ENCODE measurements at places on chromosomes 13 and 19. TPM values are rescaled to one million over a fixed set of nuclear protein-coding genes. Genes with fewer than 3 reads are reported as not detected.

The POSTN gene
- total RNA-seq, result 451 TPM

GRCh38 chr13:101555610-101556009, 103.1 kb downstream of the ITGBL1 start:
- H3K36me3 ChIP-seq, result no peaks in the 10 kb centered on the region
- no peak for DNase-seq
- peaks cover 12% of the 10 kb centered on the region for H3K4me1 ChIP-seq
- no peak overlapping the region for H3K27ac ChIP-seq
- H3K4me3 ChIP-seq, result no peak overlapping the region
- H3K27me3 ChIP-seq, result no peaks in the 10 kb centered on the region

DNA sequence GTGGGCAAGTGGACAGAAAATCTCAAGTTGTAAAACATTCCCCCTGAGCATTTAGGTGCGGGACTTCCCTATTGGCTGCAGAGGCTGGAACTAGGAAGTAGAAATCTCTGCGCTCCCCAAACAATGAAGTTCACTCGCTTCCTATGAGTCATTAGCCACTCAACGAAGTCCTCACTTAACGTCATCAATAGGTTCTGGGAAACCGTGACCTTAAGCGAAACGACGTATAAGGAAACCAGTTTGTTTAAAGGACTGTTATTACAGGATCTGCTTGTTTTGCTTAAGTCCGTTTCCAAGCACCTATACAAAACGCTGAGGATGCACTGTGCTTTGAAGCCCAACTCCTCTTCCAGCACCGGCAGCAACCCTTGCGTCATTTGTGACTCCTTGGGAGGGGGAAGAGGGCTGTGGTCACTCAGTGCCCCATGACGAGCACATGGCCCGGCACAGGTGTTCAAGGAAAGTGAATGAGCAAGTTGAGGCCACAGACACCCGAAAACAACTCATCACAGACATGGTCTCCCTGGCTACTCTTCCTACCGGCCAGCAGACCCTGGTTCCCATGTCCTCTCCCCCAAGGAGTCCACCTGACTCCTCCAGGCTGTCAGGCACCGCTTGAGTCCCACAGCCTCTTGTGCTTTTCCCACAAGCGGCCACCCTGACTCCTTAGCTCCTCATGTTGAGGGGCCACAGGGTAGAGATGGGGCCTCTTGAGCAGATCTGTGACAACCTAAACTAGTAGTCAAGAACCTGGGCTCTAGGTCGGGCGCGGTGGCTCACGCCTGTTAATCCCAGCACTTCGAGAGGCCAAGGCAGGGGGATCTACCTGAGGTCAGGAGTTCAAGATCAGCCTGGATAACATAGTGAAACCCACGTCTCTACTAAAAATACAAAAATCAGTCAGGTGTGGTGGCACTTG, 4.8 kb downstream of the RPS16 start:
- H3K36me3 ChIP-seq, result peaks cover 20% of the 10 kb centered on the region
- H3K4me3 ChIP-seq, result no peak overlapping the region

GRCh38 chr13:99157046-99157445, 43.6 kb upstream of the UBAC2 start:
- H3K36me3 ChIP-seq, result no peaks in the 10 kb centered on the region
- H3K27me3 ChIP-seq, result no peaks in the 10 kb centered on the region
- H3K4me1 ChIP-seq, result peaks cover 23% of the 10 kb centered on the region
- no peak for DNase-seq

DNA sequence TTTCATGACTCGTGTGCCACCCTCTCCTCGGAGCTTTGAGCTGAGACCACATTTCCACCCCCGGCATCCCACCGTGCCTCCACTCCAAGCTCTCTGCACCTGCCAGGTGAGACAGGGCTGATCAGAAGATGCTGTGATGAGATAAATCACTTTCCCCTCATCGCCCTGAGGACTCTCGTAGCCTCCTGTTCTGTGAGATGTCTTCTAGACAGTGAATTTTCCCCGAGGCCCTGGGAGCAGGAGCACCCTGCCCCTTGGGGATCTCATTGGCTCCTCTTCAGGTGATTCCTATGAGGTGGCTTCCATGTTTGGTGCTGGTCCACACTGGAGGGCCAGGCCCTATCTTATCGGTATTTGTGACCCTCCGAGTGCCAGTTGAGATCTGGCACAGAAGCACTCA, 154.0 kb upstream of the TSHZ3 start:
- no peak overlapping the region for H3K27ac ChIP-seq
- H3K4me1 ChIP-seq, result peaks cover 6% of the 10 kb centered on the region
- H3K36me3 ChIP-seq, result no peaks in the 10 kb centered on the region

The CPB2 gene
- total RNA-seq, result not detected

The SULT2A1 gene
- not detected for total RNA-seq

DNA sequence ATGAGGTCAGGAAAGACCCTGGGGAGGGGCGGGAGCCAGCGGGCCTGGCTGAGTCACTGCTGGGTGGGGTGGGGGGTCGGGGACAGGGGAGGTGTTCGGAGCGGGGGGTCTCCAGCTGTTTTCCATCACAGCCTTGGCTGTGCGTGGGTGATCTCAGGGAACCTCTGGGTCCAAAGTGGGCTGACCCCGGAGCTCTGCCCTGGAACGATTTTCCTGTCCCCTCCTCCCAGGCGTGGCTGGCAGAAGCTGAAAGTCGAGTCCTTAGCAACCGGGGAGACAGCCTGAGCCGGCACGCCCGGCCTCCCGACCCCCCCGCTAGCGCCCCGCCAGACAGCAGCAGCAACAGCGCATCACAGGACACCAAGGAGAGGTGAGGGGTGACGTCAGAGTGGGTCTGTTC, 10.6 kb downstream of the TRIP10 start:
- H3K4me3 ChIP-seq, result no peak overlapping the region
- H3K27me3 ChIP-seq, result peaks cover 4% of the 10 kb centered on the region
- DNase-seq, result no peak
- H3K36me3 ChIP-seq, result peaks cover 35% of the 10 kb centered on the region

- no peak overlapping the region for H3K4me3 ChIP-seq
- H3K36me3 ChIP-seq, result no peaks in the 10 kb centered on the region
- peak overlapping the region; percentile 3 for H3K27ac ChIP-seq
- DNase-seq, result no peak
- H3K27me3 ChIP-seq, result no peaks in the 10 kb centered on the region
Measured at GRCh38 chr19:18425515-18426415, 6.6 kb downstream of the SSBP4 start.

The BCAM gene
- total RNA-seq, result 378 TPM

The KIR2DL3 gene
- not detected for total RNA-seq

The COL5A3 gene
- 4.4 TPM for total RNA-seq

DNA sequence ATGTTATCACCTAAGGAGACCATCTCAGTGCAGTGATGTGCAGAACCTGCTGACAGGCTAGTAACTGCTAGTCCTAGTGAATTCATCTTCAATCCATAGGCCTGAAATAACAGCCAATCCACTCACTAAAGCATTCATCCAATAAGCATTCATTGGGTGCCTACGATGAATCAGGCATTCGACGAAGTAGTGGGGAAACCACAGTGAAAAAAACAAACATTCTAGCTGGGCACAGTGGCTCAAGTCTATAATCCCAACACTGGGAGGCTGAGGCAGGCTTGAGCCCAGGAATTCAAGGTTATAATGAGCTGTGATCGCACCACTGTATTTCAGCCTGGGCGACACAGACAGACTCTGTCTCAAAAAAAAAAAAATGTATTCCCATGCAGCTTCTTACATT, 135.6 kb downstream of the RNF17 start:
- H3K27me3 ChIP-seq, result no peaks in the 10 kb centered on the region
- no peak for DNase-seq
- no peak overlapping the region for H3K27ac ChIP-seq

DNA sequence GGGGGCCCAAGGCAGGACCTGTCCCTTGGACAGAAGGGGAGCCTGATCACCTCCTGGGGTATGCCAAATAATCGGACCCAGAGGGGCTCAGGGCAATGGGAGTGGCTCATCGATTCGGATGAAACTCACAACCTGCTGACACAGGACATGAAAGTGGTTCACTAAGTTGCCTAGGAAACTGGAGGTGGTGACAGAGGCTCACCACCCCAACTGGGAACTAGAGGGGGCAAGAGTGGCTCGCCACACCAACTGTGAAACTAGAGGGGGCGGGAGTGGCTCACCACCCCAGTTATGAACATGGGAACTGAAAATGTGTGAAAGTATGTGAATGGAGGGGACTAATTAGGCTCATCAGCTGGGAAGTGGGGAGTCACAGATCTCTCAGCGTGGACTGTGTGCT, 46.3 kb upstream of the ZNF737 start:
- no peak overlapping the region for H3K27ac ChIP-seq
- DNase-seq, result no peak
- no peak overlapping the region for H3K4me3 ChIP-seq
- no peaks in the 10 kb centered on the region for H3K27me3 ChIP-seq
- no peaks in the 10 kb centered on the region for H3K4me1 ChIP-seq

DNA sequence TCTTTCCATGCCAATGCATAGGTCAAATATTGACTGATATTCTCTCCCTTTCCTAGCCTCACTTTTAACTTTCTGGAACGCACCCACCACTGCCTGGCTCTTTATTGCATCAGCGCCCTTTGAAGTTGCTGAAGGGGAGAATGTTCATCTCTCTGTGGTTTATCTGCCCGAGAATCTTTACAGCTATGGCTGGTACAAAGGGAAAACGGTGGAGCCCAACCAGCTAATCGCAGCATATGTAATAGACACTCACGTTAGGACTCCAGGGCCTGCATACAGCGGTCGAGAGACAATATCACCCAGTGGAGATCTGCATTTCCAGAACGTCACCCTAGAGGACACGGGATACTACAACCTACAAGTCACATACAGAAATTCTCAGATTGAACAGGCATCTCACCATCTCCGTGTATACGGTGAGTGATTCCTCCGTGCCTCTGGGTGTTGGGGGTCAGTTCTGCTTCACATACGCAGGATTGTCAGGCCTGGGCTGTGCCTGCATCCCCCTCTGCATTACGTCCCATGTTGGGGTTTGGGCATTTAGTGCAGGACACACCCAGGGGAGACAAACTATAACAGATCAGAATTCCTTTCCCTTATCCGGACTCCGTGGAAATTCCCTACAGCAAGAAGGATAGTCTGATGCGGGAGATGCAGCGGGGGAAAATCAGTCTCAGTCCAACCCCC, 1.3 kb downstream of the CEACAM21 start:
- H3K36me3 ChIP-seq, result no peaks in the 10 kb centered on the region
- H3K4me3 ChIP-seq, result no peak overlapping the region
- DNase-seq, result no peak
- H3K27me3 ChIP-seq, result no peaks in the 10 kb centered on the region
- H3K27ac ChIP-seq, result no peak overlapping the region

GRCh38 chr13:40680659-40681323, 14.3 kb upstream of the FOXO1 start:
- DNase-seq, result no peak
- no peak overlapping the region for H3K4me3 ChIP-seq
- no peaks in the 10 kb centered on the region for H3K27me3 ChIP-seq
- no peak overlapping the region for H3K27ac ChIP-seq
- H3K36me3 ChIP-seq, result no peaks in the 10 kb centered on the region
- peaks cover 17% of the 10 kb centered on the region for H3K4me1 ChIP-seq

- no peaks in the 10 kb centered on the region for H3K36me3 ChIP-seq
- H3K4me1 ChIP-seq, result peaks cover 5% of the 10 kb centered on the region
- no peaks in the 10 kb centered on the region for H3K27me3 ChIP-seq
- no peak overlapping the region for H3K4me3 ChIP-seq
- DNase-seq, result no peak
Measured at GRCh38 chr13:93411186-93411680, 184.6 kb downstream of the GPC6 start.

DNA sequence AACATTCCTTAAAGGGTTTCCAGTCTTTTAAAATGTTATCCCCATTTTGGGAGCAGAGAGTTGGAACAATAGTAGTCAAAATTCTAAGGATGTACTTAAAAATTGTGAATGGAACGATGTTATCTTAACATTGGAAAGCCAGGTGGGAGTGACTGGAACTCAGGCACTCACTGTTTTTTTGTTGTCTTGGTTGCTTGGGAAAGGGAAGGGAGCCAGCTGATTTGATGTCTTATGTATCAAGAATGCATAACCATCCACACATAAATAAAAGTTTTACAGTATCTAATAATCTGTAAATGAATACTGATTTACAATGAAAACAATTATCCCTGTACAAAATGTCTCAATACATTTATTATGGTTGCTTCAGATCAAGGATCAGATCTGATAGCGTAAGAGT, 88.7 kb downstream of the SLC10A2 start:
- peaks cover 31% of the 10 kb centered on the region for H3K4me1 ChIP-seq
- peaks cover 8% of the 10 kb centered on the region for H3K27me3 ChIP-seq
- DNase-seq, result no peak
- H3K27ac ChIP-seq, result no peak overlapping the region
- no peak overlapping the region for H3K4me3 ChIP-seq

DNA sequence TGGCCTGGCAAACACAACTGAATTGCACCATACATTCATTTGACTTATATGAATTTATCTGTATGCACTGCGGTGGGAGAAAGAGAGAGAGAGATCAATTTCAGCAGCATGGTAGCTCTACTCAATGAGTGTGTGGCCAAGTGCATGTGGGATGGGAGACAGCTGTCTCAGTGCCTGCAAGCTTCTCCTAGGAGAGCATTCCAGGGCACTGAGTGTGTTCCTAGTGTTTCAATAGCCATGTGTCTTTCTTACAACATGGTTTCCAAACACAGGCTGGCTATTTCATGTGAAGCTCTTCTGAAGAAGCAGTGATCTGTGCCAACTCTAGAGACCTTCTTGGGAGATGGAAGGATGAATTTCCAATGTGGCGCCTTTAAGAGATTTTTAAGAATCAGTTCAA, 43.5 kb downstream of the NEK5 start:
- no peaks in the 10 kb centered on the region for H3K27me3 ChIP-seq
- H3K27ac ChIP-seq, result no peak overlapping the region
- DNase-seq, result no peak
- no peaks in the 10 kb centered on the region for H3K4me1 ChIP-seq
- no peaks in the 10 kb centered on the region for H3K36me3 ChIP-seq
- H3K4me3 ChIP-seq, result no peak overlapping the region

GRCh38 chr13:53167561-53167960, 138.9 kb downstream of the OLFM4 start:
- H3K27me3 ChIP-seq, result no peaks in the 10 kb centered on the region
- H3K36me3 ChIP-seq, result no peaks in the 10 kb centered on the region
- H3K4me1 ChIP-seq, result peaks cover 3% of the 10 kb centered on the region
- H3K27ac ChIP-seq, result no peak overlapping the region

The CD37 gene
- not detected for total RNA-seq

The CASP14 gene
- not detected for total RNA-seq

DNA sequence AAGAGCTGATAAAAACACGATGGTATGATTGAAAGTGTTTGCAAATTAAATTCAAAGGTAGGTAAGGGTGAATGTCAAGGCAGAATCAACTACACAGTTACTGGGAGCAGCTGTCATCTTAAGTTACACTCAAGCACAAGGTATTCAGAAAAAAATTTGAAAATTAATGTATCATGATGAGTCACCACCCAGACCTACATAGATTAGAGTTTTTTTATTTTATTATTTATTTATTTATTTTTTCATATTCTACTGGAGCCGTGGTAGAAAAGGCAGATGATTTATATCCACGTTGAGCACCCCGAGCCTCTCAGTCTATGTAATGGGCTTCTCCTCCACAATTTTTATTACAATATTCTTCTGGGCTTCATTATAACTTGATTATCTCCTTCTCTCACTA, 728.9 kb upstream of the ARGLU1 start:
- H3K4me3 ChIP-seq, result no peak overlapping the region
- no peak overlapping the region for H3K27ac ChIP-seq
- H3K36me3 ChIP-seq, result no peaks in the 10 kb centered on the region
- H3K27me3 ChIP-seq, result no peaks in the 10 kb centered on the region
- H3K4me1 ChIP-seq, result no peaks in the 10 kb centered on the region

GRCh38 chr19:43532571-43532961, 422 bp upstream of the ZNF575 start:
- H3K4me3 ChIP-seq, result peak overlapping the region; percentile 82
- H3K36me3 ChIP-seq, result peaks cover 9% of the 10 kb centered on the region
- peak; percentile 53 for DNase-seq
- peak overlapping the region; percentile 99 for H3K27ac ChIP-seq
- H3K4me1 ChIP-seq, result peaks cover 16% of the 10 kb centered on the region

GRCh38 chr19:43420954-43421353, 6.3 kb downstream of the TEX101 start:
- H3K27me3 ChIP-seq, result no peaks in the 10 kb centered on the region
- H3K4me1 ChIP-seq, result no peaks in the 10 kb centered on the region
- H3K36me3 ChIP-seq, result no peaks in the 10 kb centered on the region
- DNase-seq, result no peak

Measured in mesothelial cell of epicardium (in vitro differentiated cells).